ENCODE measurements at places on chromosomes 13 and 19.

GRCh38 chr19:51020988-51021651 lies 1.6 kb upstream of the KLK10 start:
- peak; percentile 55 for DNase-seq

GRCh38 chr13:111917901-111918300 lies 149.0 kb upstream of the SOX1 start:
- no peak for DNase-seq

DNA sequence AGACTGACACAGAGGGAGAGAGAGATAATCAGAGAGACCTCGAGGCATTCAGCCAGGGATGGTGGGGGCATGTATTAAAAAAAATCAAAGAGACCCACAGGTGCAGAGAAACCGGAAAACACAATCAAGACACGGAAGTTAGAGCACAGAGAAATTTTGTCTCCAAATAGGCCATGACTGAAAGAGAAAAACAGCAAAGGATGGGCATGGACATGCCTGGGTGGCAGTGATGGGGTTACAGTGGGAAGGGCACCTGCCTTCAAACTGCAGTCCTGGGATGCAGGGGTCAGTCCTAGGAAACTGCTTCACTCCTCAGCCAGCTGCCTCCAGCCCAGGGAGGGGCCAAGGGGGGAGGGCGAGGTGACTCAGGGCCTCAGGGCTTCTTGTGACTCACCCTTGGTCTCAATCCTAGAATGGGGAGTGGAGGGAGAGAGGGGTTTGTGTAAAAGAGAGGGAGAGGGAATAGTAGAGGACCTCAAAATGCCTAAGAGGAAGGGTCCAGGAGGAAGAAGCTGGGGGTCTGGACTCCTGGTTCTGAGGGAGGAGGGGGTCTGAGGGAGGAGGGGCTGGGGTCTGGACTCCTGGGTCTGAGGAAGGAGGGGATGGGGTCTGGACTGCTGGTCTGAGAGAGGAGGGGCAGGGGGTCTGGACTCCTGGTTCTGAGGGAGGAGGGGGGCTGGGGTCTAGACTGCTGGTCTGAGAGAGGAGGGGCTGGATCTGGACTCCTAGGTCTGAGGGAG lies 3.6 kb upstream of the KCNN4 start:
- peak; percentile 75 for DNase-seq

DNA sequence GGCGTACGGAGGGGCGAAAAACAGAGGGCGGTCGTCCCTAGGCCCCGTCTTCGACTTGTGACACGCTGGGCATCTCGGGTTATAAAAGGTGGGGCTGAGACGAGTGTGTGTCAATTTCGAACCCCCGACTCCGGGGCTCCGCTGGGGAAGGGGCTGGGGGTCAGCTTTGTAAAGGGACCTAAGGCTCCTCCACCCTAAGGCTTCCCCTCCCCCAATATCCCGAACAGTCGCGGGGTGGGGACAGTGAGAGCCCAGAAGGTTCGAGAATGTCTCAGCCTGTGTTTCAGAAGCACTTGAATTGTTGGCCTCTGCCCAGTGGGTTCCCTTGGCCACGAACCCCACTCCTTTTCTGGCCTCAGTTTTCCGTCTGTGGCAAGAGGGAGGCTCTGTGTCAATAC lies 450 bp downstream of the SELENOW start:
- DNase-seq, result peak; percentile 31

DNA sequence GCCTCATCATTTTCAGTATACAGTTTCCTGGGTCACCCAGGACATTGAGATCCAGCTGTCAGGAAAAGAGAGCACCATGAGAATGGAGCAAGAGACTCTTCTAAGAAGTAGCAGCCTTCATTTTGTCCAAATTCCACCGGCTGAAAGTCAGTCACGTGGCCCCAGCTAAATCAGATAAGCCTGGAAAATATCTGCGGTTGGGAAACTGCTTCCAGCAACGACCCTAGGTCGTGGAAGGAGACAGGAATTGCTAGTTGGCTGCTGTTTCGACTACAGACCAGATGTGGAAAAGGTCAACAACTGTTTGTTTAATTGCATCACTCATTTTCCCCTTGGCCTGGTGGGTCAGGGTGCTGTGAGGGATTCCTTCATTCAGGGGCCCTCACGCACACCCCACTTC lies 107.0 kb downstream of the ZNF536 start:
- peak; percentile 75 for DNase-seq

DNA sequence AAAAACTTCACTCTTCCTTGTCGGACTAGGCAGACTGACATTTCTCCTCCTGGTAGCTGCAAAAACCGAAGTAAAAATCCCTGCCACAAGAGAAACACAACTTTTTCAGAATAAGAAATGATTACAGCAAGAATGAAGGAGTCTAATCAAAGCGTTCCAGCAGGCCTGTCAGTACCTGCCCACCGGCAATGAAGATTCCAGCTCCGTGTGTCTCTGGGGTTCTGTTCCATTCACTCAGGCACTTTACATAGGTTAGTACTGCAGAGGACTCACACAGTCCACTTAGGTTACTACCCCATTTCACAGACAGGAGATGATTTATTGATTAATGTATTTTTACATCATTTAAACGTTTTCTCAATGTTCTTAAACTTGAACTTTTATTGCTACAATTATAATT lies 275.5 kb downstream of the NHLRC3 start:
- no peak for DNase-seq

DNA sequence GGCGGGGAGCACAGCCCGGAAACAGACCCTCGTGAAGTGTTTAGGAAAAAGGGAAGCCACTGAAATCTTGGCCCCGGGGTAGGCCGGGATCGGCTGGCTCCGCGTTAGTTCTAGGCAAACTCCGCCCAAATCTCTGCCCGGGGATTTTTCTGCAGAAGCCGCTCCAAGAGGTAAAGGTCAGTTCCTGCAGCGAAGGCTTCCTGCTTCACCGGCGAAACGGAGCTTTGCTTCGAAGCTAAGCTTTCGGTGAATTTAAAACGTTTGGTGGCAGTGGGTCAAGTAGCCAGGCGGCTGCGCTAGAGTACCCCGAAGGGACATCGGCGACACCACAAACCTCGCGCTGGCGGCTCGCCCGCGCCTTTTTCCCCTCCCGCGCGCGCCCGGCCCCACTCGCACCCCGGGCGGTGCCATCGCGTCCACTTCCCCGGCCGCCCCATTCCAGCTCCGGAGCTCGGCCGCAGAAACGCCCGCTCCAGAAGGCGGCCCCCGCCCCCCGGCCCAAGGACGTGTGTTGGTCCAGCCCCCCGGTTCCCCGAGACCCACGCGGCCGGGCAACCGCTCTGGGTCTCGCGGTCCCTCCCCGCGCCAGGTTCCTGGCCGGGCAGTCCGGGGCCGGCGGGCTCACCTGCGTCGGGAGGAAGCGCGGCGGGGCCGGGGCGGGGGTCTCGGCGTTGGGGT lies 441 bp downstream of the GJB2 start:
- no peak for DNase-seq

- no peak for DNase-seq
Observed at GRCh38 chr13:35485424-35485823, 8.9 kb upstream of the MAB21L1 start.

DNA sequence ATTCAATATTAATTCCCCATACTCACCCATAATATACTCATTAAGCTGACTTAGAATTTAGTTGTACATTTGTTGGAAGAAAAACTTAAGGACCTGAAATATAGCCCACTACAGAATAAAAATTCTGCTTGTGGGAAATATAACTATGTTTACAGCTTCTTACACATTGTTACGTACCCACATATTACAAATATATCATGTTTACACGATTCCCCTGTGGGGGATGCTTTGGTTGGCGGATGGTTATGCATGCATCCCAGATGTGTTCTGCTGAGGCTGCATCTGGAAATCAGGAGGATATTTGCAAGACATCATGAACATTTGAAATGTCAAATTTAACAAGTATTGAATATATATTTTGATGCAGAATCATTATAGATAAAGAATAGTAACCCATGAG lies 79.5 kb upstream of the KL start:
- DNase-seq, result no peak
